RPMI7951 (cell line): ENCODE measurements at places on chromosomes 6 and 20. TPM values are rescaled to one million over a fixed set of nuclear protein-coding genes. Genes with fewer than 3 reads are reported as not detected.
A peak's percentile ranks its signal among the peaks of the same experiment; 100 is the strongest.

DNA sequence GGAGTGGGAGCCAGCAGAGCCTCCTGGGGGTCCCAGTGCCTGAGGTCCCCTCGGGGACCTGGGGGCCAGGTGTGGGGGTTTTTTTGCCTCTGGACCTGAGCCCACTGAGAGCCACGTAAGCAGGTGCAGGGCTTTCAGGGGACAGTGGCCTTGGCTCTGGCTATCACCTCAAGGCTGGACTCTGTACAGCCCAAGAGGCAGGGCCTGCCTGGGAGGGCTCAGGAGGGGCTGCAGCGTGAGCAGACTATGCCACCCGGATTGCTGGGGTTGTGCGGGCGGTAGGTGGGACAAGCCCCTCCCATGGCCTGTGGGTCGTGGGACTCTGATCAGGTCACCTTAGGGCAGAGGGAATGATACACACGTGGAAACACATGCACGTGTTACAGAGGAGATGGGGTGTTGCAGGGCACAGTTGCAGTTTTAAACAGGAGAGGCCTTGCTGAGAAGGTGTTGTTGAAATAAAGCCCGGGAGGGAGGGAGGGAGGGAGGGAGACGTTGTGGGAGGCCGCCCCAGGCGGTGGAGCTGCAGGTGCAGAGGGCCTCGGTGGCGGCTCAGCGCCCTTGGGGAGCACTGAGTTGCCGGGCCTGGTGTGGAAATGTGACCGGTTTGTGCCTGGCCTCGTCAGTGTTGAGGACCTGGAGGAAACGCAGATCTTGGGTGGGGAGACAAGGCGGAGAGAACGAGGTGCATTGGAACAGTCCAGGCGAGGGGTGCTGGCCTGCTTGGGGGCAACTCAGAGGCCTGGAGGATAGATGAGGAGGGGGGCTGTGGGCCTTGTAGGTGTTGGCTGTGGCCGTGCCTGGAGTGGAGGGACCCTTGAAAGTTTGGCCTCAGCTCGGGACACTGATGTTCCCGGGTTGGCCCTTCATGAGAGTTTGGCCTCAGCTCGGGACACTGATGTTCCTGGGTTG, 2.3 kb downstream of the TCEA2 start:
- no peak for DNase-seq

The IP6K3 gene
- 0.36 and 1.1 TPM in 2 replicates for total RNA-seq

The FAM209A gene
- total RNA-seq = 0.12 TPM in 1 of 2 replicates, not detected in the other

GRCh38 chr20:1081891-1082290, 36.5 kb upstream of the PSMF1 start:
- DNase-seq = no peak

DNA sequence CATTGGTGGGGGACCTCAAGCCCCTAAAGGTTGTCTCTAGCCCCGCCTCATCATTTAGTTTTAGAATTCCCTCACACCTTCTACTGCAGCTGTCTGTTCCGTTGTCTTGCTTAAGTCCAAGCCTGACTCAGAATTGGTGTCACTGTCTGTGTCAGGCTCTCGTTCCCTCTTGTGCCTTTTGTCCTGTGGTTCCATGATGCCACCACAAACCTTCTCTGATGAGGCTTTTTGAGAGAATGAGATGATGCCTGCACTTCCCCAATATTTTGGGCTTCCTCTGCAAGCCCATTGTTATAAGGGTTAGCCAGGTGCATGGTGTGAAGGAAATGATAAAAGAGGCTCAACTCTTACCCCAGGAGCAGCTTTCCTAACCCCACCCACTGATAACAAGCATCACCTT, 8.1 kb upstream of the AKIRIN2 start:
- DNase-seq = no peak

The PLCG1 gene
- 32.4 and 38.1 TPM in 2 replicates for total RNA-seq

- no peak for DNase-seq
Measured at GRCh38 chr20:37246736-37247135, 14.9 kb downstream of the GHRH start.

DNA sequence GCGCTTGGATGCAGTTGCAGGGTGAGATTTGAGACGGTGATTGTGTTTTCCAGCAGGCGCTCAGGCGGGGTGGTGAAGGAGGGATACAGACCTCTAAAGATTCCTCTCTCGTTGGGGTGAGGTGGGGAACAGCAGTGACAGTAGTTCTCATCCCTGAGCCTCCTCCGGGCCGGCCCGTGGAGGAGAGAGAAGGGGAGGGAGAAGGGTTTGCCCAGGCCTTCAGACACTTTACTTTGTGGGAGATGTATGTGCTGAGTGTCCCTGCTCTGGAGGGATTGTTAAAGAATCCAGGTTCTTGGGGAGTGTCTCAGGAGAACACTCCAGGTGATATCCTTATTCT, 41.0 kb downstream of the PSMB9 start:
- DNase-seq = no peak

DNA sequence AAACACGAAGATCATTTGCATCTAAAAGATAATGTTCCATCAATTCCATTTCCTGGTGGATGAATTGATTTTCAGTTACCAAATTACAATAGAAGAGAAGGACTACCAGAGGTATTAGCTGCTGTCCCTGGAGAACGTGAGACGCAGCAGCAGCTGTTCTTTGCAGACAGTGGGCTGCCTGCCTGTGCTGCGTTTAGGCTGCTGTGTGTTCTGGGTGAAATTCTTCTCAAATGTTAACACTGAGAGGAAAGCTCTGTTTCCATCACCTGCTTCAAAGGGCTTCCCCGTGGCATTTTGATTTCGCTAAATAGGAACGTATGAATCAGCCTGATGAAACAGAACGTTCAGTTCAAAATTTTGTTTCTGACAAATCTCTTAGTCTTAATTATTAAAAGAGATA, 362.2 kb downstream of the C6orf118 start:
- DNase-seq = no peak

GRCh38 chr6:394641-395289, 3.2 kb downstream of the IRF4 start:
- no peak for DNase-seq

GRCh38 chr6:127618729-127619128, 41.8 kb downstream of the C6orf58 start:
- DNase-seq = peak; percentile 74

GRCh38 chr6:39365281-39366074, 43.0 kb upstream of the KCNK16 start:
- DNase-seq = peak; percentile 86

The CPNE5 gene
- total RNA-seq = not detected in 2 replicates

GRCh38 chr6:135188718-135189117, 7.6 kb downstream of the MYB start:
- no peak for DNase-seq

The FAM209B gene
- not detected in 2 replicates for total RNA-seq

DNA sequence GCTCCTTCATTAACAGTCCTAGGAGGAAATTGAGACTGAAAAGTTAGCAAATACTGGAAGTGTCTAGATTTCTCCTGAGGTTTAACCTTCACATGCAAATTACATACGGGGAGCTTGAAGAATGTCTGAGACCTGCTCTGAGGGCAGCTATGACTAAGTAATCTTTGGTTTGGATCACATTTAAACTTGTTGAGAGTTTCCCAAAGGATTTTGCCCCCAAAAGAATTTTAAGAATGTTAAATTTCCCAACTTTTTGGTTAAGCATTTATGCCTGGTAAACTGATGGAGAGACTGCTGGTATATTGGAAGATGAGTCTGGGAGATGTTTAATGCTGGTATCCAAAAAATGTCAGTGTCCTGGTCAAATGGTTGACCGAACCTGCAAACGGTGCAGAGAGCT, 97.0 kb downstream of the RREB1 start:
- DNase-seq = no peak

The COL21A1 gene
- 0.39 and 0.48 TPM in 2 replicates for total RNA-seq

The CD109 gene
- total RNA-seq = 67.4 and 75.9 TPM in 2 replicates

DNA sequence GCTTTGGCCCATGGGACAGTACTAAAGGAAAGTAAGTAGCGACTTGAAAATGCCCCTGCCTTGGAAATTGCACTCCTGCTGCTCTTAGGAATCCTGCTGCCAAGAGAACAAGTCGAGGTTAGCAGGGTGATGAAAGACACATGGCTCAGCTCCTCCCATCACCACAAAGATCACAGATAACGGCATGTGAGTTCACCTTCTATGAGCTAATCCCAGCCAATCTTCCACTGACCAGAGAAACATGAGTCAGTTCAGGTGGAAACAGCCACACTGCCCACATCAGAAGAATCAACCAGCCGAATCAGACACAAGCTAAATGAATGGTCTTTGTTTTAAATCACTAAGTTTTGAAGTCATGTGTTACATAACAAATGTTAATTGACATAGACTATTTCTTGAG, 106.3 kb downstream of the PRKN start:
- DNase-seq = peak; percentile 4

DNA sequence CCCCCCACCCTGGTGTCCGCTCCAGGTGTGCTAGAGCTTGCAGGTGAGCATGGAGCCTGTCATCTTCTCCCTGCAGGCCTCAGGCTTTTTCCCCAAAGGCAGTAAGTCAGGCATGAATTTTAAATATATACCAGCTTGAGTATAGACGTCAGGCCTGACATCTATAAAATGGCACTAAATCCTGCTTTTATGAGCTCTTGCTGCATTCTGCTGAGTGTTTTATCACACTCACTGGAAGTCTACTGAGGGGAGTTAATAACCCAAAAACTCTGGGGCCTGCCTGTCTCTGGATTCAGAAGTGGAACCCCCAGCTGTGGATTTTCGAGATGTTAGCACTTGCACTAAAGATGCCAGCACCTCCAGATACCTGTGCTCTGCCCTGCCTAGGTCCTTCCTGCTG, 133.4 kb upstream of the TOP1 start:
- no peak for DNase-seq

The MAS1 gene
- total RNA-seq = not detected in 2 replicates

The HLA-DOB gene
- 0.10 TPM in 1 of 2 replicates, not detected in the other for total RNA-seq

The ZSCAN9 gene
- 16.7 and 21.0 TPM in 2 replicates for total RNA-seq

The LAMA4 gene
- total RNA-seq = 7.6 and 7.7 TPM in 2 replicates

DNA sequence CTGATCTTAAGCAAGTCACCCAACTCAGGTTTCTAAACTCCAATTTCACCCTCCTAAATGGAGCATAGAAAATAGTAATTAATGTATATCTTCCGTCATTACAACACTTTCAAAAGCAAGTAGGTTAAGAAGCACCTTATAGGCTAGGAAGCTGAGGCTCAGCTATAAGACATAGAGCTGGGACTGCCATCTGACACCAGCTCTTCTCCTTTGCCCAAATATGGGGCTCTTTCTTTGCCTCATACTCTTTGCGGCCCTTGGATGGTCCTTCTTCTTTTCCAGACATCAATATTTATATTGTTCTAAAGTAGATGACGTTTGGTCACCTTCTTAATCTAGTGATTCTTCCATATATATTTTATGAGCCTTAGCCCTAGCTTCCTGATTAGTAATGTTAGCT, 413.2 kb downstream of the LMBRD1 start:
- no peak for DNase-seq

GRCh38 chr20:63061771-63062100, 55.0 kb upstream of the BHLHE23 start:
- DNase-seq = no peak

- DNase-seq = no peak
Measured at GRCh38 chr6:134094441-134094840, 42.0 kb upstream of the SLC2A12 start.

GRCh38 chr20:39638731-39639130, 676.6 kb downstream of the DHX35 start:
- DNase-seq = no peak

DNA sequence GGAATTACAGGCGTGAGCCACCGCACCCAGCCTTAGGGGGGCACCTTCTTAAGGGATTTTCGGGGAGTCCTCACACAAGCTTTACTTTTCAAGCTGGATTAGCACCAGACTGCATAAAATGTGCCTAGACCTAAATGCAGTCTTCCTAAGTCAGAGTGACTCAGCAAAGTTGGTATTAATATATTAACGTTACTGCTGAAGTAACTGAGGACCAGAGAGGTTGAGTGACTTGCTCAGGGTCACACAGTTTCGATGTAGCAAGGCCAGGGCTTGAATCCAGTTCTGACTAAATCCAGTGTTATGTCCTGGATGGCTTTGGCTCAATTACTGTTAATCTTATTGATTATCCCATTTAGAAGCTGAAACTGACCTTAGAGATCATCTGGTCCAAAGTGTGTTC, 13.4 kb downstream of the EDEM2 start:
- DNase-seq = no peak

DNA sequence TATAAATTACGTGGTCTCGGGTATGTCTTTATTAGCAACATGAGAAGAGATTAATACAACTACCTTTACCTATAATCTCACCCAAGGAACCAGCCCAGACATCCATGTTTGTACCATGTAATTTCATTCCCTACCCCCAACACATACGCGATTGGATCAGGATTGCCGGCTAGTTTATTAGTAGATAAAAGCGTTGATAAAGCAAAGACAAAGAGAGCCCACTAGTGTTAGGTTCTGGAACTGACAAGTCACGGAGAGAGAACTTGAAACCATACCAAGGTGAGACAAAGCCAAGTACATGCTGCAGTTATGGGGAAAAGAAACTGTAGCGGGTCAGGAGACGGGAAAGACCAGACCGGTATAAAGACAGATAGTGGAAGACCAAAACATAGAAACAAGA, 37.4 kb upstream of the FAM135A start:
- peak; percentile 27 for DNase-seq

DNA sequence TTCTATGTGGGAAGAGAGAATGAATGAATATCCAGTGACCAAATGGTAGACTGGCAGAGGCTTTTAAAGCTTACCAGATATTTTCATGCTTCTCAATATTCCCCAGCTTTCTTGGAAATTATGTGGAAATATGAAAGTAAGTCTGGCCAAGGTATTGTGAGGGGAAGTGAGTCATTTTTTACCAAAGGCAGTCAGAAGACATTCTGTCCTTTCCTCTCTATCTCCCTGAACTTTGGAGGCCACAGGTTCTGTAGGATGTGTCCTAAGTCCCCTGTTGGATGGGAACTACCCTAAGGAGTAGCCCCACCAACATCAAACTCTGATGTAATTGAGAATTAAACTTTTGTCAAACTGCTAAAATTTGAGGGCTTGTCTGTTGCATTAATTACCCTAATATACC, 593.8 kb upstream of the NRSN1 start:
- DNase-seq = no peak

The CALHM6 gene
- 9.6 and 19.8 TPM in 2 replicates for total RNA-seq

The FBXO9 gene
- total RNA-seq = 28.7 and 43.4 TPM in 2 replicates

DNA sequence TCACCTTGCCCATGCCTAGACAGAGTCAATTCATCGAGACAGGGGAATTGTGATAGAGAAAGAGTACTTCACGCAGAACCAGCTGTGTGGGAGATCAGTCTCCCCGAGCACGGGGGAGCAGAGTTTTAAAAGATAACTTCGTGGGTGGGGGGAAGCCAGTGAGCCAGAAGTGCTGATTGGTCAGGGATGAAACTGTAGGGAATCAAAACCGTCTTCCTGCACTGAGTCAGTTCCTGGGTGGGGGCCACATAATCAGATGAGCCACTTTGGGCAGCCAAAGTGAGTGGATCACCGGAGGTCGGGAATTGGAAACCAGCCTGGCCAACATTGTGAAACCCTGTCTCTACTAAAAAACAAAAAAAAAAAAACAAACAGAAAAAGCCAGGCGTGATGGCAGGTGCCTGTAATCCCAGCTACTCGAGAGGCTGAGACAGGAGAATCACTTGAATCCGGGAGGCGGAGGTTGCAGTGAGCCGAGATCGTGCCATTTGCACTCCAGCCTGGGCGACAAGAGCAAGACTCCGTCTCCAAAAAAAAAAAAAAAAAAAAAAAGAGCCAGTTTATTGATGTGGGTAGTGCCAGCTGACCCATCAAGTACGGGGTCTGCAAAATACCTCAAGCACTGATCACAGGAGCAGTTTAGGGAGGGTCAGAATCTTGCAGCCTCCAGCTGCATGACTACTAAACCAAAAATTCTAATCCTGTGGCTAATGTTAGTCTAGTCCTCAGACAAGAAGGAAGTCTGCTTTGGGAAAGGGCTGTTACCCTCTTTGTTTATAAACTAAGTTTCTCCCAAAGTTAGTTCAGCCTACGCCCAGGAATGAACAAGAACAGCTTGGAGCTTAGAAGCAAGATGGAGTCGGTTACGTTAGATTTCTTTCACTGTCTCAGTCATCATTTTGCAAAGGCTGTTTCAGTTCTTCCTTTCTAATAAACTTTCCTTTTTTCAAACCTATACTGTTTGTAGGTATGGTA, 3.9 kb upstream of the TRIM39 start:
- peak; percentile 78 for DNase-seq

The ANGPT4 gene
- not detected in 2 replicates for total RNA-seq
